Cortex of kidney (tissue), 1 donor: ENCODE measurements at places on chromosomes 12 and 14.

DNA sequence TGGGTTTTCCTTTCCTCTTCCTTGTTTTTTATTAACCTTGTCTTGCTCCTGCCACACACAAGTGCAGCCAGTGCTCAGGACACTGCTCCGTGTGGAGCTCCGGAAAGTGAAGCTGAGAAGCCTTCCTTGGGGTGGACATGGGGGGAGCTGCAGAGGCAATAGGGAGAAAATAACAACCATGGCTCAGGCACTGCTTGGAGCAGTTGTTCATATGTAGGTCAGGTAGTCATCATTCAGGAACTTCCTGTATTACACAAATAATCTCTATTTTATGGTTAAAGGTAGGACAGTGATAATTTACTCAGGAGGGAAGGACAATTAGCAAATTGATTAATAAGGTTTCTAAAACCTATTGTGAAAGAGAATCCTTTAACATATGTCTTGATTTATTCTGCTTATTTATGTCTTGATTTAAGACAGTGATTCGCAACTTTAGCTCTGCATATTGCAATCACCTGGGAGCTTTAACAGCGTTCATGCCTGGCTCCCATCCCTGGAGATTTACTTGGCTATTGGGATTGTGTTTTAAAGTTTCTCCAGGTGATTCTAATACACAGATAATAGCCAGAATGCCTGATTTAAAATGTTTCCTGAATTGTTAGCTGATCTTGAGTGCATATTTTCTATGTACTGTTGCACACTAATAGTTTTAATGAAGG, 92.1 kb downstream of the ETV6 start:
- no peak for DNase-seq

- DNase-seq = no peak
Measured at GRCh38 chr12:76591476-76591875, 31.9 kb upstream of the OSBPL8 start.

- no peak for DNase-seq
Measured at GRCh38 chr12:114221957-114222630, 183.8 kb downstream of the TBX5 start.

- no peak for DNase-seq
Measured at GRCh38 chr14:49966304-49966809, 73.5 kb downstream of the ARF6 start.

- no peak for DNase-seq
Measured at GRCh38 chr12:113422886-113423669, 898 bp downstream of the SDSL start.

DNA sequence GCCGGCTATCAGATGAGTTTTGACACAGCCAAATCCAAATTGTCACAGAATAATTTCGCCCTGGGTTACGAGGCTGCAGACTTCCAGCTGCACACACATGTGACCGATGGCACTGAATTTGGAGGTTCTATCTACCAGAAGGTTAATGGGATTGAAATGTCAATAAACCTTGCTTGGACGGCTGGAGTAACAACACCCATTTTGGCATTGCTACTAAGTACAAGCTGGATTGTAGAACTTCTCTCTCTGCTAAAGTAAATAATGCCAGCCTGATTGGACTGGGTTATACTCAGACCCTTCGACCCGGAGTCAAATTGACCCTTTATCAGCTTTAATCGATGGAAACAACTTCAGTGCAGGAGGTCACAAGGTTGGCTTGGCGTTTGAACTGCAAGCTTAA, 100.2 kb upstream of the EVL start:
- DNase-seq = no peak

DNA sequence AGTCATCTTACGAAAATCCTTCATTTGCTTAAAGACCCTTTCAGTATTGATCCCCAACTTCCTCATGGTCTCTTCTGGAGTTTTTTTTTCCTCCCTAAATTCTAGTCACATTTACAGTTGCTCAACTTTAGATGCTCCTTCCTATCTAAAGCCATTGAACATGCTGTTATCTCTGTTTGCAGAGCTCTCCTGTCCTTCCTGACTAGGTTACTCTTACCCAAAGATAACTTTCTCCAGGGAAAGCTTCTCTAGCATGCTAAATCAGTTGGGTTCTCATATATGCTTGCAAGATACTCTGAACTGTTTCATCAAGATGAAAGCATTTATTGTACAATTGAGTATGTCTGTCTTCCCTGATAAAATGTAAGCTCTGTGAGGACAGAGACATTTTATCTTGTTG, 1.8 kb upstream of the RAB21 start:
- DNase-seq = no peak

- no peak for DNase-seq
Measured at GRCh38 chr12:1531153-1531653, 63.2 kb downstream of the FBXL14 start.

- no peak for DNase-seq
Measured at GRCh38 chr12:127533353-127533752, 733.6 kb upstream of the TMEM132C start.

- no peak for DNase-seq
Measured at GRCh38 chr14:51028361-51028760, 66.5 kb downstream of the TRIM9 start.

- DNase-seq = no peak
Measured at GRCh38 chr12:10363658-10363913, 26.3 kb downstream of the KLRK1 start.

GRCh38 chr12:61282790-61283575, 977.2 kb upstream of the USP15 start:
- no peak for DNase-seq

DNA sequence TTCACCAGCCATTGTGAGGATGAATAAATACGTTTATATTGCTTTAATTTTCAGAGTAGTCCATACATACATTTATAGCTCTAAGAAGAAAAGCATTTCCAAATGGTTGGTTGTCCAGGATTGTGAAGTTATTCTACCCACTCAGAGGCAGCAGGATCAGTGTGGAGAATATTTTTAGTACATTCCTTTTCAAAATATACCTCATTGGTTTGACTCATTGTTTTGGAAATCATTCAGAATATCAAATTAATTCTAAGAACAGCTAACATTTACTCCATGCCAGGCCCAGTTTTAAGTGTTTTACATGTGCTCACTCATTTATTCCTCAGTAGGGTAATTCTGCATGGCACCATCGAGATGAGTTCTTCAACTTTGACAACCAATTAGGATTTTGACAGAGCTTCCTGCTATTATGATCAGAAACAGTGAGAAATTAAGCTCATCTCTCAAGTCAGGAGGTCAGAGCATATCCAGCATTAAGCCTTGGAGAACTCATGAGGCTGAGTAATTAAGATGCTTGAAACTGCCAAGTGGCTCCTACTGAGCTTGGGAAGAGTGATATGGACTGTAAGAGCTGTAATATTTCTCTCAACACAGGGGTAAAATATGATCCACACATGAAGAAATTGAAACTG, 153.3 kb upstream of the CLEC14A start:
- DNase-seq = no peak

- DNase-seq = no peak
Measured at GRCh38 chr12:124616394-124617221, 49.2 kb upstream of the NCOR2 start.

DNA sequence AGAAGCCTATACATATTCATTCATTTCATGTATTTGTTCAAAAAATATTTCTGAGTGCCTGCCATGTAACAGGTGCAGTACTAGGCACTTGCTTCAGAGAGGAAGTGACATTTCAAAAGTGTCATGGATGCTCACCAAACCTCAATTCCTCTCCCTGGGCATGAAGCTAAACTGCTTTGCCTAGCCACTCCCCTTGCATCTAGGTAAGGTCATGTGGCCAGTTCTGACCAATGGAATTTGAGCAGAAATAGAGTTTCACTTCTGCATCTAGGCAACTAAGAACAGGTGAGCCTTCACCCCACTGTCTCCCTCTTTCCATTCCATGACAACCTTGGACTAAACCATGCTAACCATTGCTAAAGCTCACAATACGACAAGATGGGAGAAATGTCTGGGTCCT, 27.6 kb downstream of the TC2N start:
- DNase-seq = no peak

- DNase-seq = no peak
Measured at GRCh38 chr12:117582135-117582784, 220.8 kb upstream of the NOS1 start.

DNA sequence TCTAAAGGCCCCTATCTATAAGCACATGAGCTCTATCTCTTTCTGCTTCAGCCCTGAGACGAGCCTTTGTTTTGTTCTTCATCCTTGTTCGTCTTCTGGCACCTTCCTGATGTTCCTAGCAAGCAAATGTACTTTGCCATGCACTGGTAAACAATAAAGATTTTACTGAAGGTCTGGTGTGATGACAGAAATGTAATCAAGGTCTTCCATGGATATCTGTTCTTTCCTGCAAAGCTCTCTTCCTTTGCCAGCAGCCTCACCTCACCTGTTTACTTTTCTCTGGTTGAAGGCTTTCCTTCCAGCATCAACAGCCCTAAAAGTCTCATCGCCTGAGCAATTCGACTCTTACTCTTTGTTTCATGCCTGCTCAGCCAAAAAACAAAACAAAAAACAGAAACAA, 330.3 kb downstream of the PCNX1 start:
- no peak for DNase-seq

GRCh38 chr12:105741786-105742566, 396.8 kb downstream of the NUAK1 start:
- DNase-seq = no peak

DNA sequence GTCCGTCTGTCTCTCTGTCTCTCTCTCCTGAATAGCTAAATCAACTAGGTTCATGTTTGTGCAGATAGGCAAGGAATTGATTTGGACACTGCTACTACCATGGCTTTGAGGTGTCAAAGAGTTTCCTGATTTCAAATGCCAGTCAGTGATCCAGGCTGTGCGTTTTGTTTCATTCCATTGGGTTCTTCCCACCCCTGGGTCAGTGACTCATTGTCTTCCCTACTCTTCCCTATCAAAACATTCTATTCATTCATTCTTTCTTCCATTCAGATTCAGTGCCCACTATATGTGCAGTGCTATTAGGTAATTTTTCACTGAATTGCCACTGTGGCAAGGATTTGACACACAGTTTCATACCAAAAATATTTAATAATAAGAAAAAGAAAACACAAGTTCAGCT, 50.4 kb downstream of the RPH3A start:
- DNase-seq = no peak

DNA sequence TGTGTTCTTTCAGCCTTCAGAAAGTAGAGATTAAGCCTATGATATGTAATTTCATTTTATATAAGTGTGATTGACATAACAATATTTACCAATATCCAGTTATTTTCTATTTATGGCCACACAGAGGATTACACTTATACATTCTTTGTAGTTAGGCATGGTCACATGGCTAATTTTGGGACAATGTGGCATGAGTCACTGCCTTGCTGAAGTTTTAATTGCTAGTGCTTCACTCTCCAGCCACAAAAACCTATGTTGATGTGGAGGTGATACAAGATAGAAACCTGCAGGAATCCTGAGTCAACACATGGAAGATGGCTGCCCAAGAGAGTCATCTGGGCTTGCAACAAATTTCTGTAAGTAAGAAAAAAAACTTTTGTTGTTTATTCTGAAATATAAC, 17.0 kb downstream of the CLEC14A start:
- no peak for DNase-seq

- no peak for DNase-seq
Measured at GRCh38 chr12:110640275-110641025, 26.5 kb downstream of the TCTN1 start.

DNA sequence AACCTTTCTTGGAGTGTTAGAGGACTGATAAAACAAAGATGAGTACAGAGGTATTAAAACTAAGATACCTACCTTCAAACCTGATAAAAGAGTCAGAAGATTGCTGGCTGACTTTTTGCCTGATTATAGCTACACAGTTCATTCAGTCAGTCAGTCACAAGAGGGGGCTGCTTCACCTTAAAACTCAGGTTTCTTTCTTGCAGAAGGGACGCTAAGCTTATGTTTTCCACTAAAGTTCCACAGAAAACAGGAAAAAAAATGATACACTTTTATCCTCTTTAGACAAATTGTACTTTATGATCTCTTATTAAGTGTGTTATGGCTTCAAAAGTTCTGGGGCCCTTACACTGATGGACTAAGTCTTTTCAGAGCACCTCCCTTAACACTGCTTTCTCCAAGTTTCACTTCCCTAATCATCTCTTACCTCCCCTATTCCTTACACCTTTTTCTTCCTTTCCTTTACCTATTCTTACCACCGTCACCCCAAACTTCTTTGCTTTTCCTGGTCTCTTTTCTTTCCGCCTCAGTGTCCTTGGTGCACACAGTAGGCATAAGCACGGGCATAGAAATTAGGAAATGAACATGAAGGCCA, 448.7 kb upstream of the OR4E1 start:
- no peak for DNase-seq

- no peak for DNase-seq
Measured at GRCh38 chr12:83186419-83186818, 499.7 kb downstream of the TMTC2 start.

GRCh38 chr12:94717108-94717507, 66.8 kb upstream of the TMCC3 start:
- DNase-seq = no peak

- no peak for DNase-seq
Measured at GRCh38 chr12:28489246-28489645, 299.0 kb downstream of the CCDC91 start.

DNA sequence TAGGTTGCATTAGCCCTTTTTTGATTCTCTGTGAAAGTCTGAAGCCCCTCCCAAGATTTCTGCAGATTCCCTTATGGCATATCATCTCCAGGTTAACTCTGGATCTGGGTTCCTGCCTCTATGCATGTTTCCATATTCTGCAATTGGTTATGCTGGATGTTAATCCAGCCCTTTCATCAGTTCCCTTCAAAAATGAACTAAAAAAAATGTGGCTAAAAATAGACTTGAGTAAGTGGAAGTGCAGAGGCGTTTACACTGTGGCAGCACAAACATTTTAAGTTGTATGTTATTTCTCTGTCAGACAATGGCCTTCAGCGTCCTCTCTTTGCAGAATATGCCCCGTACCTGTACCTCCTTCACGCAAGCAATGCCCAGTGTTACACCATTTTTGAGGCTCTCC, 11.4 kb downstream of the MGST1 start:
- DNase-seq = no peak

DNA sequence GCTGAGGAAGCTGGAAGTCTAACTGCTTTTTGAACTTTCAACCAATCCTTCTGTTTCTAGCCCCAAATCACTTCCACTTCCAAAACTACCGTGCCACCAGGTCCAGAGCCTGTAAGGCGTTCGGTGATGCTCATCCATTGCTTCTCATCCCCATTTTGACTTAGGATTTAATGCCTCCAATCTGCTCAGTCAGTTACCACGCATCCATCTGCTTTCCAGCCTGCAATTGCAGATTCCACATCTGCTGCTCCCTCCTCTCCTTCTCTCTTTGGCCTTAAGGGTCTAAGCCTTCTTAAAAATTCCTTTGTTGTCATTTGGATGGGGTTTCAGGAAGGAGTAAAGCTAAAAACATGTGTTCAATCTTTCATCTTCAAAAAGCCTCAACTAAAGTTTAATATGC, 74.7 kb downstream of the TUNAR start:
- DNase-seq = no peak

- no peak for DNase-seq
Measured at GRCh38 chr14:39673270-39673711, 241.1 kb upstream of the FBXO33 start.

- no peak for DNase-seq
Measured at GRCh38 chr14:54465654-54466053, 23.1 kb downstream of the GMFB start.

GRCh38 chr12:22539055-22539454, 5.3 kb downstream of the C2CD5 start:
- no peak for DNase-seq

- no peak for DNase-seq
Measured at GRCh38 chr12:116423094-116423493, 136.1 kb upstream of the MAP1LC3B2 start.
